ENCODE measurements at places on chromosomes 16 and 17. TPM values are rescaled to one million over a fixed set of nuclear protein-coding genes. Genes with fewer than 3 reads are reported as not detected.

DNA sequence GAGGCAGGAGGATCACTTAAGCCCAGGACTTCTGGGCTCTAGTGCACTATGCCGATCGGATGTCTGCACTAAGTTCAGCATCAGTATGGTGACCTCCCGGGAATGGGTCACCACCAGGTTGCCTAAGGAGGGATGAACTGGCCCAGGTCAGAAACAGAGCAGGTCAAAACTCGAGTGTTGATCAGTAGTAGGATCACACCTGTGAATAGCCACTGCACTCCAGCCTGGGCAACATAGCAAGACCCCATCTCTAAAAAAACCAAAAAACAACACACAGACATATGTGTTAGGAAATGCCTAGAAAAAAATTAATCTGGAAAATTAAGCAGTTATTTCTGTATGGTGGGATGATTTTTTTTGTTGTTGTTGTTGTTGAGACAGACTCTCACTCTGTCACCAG is 127.0 kb downstream of the RAB11FIP4 start:
- no peak for DNase-seq

GRCh38 chr16:81992859-81993258 is 18.4 kb downstream of the SDR42E1 start:
- no peak for DNase-seq

DNA sequence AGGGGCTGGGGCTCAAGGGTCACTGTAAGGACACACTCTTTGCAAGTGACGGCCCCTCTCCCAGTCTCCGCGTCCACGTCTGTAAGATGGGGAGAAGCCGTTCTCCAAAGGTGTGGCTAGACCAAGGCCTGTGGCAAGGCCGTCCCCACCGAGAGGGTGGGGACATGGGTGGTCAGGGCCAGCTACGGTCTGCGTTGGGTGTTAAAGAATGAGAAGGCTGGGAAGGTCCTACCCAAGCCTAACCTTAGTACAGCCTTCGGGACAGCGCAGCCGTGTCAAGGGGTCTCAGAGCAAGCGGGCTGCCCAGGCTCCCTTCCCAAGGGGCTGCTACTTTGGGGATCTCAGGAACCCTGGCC is 1.9 kb downstream of the C1QTNF8 start:
- DNase-seq = no peak

GRCh38 chr17:6160232-6160555 is 90.0 kb downstream of the WSCD1 start:
- DNase-seq = no peak

The ERBB2 gene
- polyA plus RNA-seq = 21.0 TPM

Measured in sigmoid colon (tissue), 7 donors.